Stimulated activated CD4-positive, alpha-beta T cell treated with anti-CD3 and anti-CD28 coated beads, Interleukin-4, amount 100 ng/mL, for 24 hours (primary cell): ENCODE measurements at places on chromosomes 1 and 21.

DNA sequence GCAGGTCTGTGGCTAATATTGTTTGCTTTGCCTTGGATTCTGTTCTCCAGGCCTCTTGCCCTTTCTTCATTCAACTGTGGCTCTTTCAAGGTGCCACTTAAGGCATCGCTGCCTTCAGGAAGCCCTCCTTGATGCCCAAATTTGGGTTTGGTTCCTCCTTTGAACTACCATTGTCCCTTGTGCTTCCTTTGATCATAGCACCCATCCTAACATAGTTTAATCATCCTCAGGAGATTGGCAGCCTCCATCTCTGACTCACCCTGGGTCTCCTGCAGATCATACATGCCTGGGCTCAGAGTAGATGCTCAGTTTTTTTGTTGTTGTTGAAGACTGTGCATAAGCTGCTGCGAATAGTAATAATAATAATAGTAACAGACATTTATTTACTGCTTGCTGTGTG lies 54.4 kb upstream of the ACOT11 start:
- no peak for DNase-seq

GRCh38 chr21:46100906-46101305 lies 3.0 kb downstream of the COL6A2 start:
- DNase-seq, result no peak

- DNase-seq, result no peak
Observed at GRCh38 chr1:84376000-84376910, 22.0 kb upstream of the DNASE2B start.

- no peak for DNase-seq
Observed at GRCh38 chr1:200795156-200795555, 56.5 kb downstream of the CAMSAP2 start.

- no peak for DNase-seq
Observed at GRCh38 chr21:42269386-42269785, 45.8 kb downstream of the TFF3 start.

- no peak for DNase-seq
Observed at GRCh38 chr21:35525443-35525842, 476.3 kb upstream of the RUNX1 start.

DNA sequence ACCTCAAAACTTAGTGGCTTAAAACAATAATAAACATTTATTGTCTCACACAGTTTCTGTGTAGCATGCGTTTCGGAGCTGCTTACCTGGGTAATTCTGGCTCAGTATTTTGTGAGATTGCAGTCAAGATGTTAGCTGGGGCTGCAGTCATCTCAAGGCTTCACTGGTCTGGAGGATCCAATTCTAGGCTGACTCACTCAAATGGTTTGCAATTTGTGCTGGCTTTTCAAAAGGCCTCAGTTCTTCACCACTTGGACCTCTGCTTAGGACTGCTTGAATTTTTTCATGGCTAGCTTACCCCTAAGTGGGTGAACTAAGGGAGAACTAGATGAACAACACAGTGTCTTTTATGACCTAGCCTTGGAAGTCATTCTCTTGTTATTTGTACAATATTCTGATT lies 21.0 kb downstream of the XPR1 start:
- no peak for DNase-seq

GRCh38 chr1:218514689-218515088 lies 169.6 kb downstream of the TGFB2 start:
- DNase-seq, result no peak

DNA sequence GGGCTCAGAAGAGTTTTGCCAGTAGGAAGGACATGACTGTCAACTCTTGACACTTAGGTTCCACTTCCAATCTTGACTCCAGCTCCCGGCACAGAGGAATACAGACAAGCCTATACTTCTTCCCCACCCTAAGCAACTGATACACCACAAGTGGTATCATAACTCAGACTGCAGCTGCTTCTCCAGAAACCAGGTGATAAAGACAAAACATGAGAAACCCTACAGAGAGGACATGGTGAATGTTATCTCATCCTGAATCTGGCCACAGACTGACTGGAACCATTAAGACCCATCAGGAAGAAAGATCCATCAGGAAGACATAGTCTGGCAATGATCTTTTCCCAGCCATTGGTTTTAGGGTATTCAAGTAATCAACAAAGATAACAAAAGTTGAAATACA lies 13.8 kb downstream of the PAXBP1 start:
- DNase-seq, result no peak

DNA sequence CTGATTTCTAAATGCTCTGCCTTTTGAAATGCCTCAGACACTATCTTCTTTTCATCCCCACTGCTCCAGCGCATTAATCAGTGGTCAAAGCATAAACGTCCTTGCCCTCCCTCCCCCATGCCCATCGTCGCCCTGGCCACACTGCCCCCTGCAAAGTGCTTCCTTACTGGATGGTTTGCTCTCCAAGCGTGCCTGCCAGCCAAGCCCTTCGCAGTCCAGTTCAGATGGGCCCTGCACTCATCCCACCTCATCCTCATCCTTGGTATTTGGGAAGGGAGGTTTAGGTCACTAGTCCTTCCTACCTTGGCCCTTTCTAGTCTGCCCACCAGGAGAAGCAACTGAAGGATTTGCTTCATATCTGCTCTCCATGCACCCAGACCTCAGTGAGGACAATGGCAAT lies 3.1 kb downstream of the GJA4 start:
- no peak for DNase-seq

DNA sequence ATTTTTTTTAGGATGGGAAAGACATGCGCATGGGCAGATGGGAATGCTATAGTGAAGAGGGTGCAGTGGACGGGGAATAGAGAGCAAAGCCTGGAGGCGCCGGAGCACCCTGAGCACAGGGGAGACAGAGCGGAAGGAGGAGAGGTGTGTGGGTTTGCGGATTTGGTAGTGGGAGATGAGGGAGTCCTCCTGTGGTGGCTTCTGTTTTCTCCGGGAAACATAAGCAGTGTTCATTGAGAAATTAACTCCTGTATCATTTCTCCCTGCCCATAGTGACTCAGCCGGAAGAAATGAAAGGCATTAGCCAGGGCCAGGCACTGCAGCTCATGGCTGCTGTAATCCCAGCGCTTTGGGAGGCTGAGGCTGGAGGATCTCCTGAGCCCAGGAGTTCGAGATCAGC lies 4.7 kb upstream of the PTPRF start:
- DNase-seq, result no peak

GRCh38 chr1:158972841-158973240 lies 36.9 kb upstream of the IFI16 start:
- DNase-seq, result no peak

DNA sequence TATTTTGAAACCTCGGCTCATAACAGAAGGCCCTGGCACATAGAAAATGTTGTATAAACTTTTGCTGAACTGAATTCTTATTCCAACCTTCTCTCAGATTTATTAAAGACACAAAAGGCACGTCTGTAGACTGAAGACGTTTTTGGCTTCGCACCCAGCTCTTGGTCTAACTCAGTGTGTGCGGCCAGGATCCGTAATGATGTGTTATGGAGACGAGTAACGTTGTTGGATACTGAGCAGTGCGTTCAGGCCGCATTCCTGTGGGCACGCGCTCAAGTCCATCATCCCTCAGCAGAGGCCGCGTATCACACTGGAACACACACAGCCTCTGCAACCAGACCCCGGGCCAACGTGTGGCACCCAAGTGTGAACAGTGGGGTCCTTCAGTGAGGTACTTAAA lies 154.8 kb upstream of the RAB4A start:
- no peak for DNase-seq

- DNase-seq, result no peak
Observed at GRCh38 chr21:42254651-42255601, 36.0 kb downstream of the ABCG1 start.
